Activated T-cell treated with anti-CD3 and anti-CD28 coated beads, Interleukin-2, amount 50 U/mL, for 72 hours (primary cell): ENCODE measurements at places on chromosomes 1 and 21.

- no peak overlapping the region for H3K4me3 ChIP-seq
- no peaks in the 10 kb centered on the region for H3K27me3 ChIP-seq
- H3K4me1 ChIP-seq, result peaks cover 14% of the 10 kb centered on the region
- no peak overlapping the region for H3K27ac ChIP-seq
Observed at GRCh38 chr1:27566462-27567145, 37.3 kb downstream of the AHDC1 start.

DNA sequence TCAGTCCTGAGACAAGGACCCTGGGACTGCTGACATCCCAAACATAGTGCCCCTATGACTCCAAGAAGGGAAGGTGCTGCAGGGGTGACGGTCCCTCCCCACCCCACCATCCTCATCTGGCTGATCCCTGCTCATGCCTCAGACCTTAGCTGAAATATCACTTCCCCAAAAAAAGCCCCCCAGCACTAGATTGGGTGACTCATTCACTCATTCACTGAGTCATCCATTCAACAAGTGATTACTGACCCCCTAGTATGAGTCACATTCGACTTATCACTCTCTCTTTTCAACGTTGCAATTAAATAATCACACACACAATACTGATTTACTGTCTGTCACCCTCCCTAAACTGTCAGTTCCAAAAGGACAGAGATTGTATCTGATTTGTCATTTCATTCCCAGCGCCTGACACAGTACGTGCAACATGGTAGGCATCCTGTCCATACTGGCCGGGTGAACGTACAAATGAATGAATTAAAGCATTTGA, 48.6 kb downstream of the HIVEP3 start:
- no peak overlapping the region for H3K4me3 ChIP-seq
- H3K36me3 ChIP-seq, result no peaks in the 10 kb centered on the region
- no peak overlapping the region for H3K27ac ChIP-seq
- H3K27me3 ChIP-seq, result no peaks in the 10 kb centered on the region
- DNase-seq, result no peak

DNA sequence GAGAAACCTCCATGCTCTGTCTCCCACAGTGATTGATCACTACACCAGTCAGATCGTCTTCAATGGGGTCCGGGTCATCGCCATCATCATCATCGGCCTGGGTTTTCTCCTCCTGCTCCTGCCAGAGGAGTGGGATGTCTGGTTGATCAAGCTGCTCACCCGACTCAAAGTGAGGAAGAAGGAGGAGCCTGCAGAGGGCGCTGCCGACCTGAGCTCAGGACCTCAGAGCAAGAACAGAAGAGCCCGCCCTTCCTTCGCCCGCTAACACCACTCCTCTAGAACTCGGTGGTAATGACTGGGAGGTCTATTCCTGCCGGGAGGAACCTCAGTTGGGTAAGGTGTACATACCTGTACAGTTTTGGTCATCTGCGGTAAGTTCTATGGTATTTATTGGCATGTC, 50.3 kb upstream of the COA6 start:
- peak overlapping the region; percentile 63 for H3K4me3 ChIP-seq
- peaks cover 55% of the 10 kb centered on the region for H3K27me3 ChIP-seq
- H3K36me3 ChIP-seq, result no peaks in the 10 kb centered on the region
- DNase-seq, result peak; percentile 68
- H3K27ac ChIP-seq, result no peak overlapping the region
- peaks cover 23% of the 10 kb centered on the region for H3K4me1 ChIP-seq

DNA sequence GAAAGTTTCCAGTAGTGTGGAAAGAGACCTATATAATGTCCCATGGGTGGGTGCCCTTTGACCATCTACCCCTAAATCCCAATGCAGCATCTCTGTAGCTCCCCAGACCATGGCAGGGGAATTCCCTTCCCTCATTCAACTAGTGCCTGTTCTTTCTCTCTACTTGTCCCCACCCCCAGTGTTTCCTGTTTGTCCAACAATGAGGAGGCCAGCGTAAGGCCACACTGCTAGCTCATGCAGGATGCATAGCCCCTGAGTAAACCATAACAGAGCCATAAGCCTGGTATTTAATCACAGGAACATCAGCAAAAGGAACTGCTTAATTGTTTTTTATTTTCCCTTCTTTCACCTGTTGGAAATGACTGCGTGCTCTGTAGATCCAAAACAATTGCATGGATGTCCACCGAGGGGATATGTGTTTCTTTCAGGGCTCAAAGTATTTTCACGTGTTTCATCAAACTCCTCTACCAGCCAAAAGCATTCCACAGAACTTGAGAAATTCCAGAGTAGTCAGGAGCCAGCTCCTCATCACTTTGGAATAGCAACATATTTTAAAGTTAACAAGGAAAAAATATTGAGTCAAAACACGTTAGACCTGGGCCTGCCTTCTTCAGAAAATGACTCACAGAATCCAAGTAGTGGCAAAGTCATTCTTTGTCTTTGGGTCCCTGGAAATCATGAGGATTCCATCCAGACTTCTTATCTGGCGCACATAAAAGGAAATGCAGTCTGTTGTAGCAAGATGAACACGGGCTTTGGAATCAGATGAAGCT, 162.5 kb upstream of the SGIP1 start:
- no peak for DNase-seq
- peak overlapping the region; percentile 90 for H3K27ac ChIP-seq
- H3K36me3 ChIP-seq, result peaks cover 41% of the 10 kb centered on the region
- peak overlapping the region; percentile 78 for H3K4me3 ChIP-seq
- H3K27me3 ChIP-seq, result no peaks in the 10 kb centered on the region

GRCh38 chr1:164725401-164725800, 166.4 kb downstream of the PBX1 start:
- H3K4me1 ChIP-seq, result no peaks in the 10 kb centered on the region
- no peaks in the 10 kb centered on the region for H3K27me3 ChIP-seq
- no peak for DNase-seq
- H3K36me3 ChIP-seq, result no peaks in the 10 kb centered on the region
- H3K27ac ChIP-seq, result no peak overlapping the region

DNA sequence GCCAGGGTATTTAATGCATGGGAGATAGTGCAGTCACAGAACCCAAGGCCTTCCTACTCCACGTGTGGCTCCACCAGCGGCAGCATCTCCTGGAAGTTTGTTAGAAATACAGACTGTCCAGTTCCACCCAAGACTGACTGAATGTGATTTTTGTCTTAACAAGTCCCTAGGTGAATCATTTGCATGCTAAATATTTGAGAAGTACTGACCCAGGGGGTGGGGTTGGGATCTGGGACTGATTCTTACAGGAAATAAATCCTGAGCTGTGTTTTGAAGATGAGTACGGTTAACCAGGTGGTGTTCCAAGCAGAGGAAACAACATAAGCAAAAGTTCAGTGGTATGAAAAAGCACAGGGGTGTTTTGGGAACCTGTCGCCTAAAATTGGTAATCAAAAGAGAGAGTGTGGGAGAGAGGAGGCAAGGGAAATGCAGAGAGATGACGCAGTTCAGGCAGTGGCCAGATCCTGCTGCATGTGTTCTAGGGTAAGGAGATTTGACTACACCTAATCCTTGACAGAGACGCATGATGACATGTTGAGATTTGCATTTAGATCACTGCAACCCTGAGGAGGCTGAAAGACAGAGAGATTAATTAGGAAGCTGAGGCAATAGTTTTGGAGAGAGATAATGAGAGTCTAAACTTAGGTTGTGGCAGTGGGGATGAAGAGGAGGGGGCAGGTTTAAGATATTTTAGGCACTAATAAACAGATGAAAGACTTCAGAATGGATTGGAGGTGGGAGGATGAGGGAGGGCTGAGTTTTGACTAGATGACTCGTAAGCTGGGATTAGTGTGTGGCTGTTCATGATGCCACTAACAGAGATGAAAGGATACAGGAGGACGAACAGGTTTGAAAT, 3.7 kb upstream of the ZNF326 start:
- peaks cover 4% of the 10 kb centered on the region for H3K36me3 ChIP-seq
- H3K4me3 ChIP-seq, result no peak overlapping the region
- H3K4me1 ChIP-seq, result peaks cover 18% of the 10 kb centered on the region
- no peak overlapping the region for H3K27ac ChIP-seq
- DNase-seq, result no peak

DNA sequence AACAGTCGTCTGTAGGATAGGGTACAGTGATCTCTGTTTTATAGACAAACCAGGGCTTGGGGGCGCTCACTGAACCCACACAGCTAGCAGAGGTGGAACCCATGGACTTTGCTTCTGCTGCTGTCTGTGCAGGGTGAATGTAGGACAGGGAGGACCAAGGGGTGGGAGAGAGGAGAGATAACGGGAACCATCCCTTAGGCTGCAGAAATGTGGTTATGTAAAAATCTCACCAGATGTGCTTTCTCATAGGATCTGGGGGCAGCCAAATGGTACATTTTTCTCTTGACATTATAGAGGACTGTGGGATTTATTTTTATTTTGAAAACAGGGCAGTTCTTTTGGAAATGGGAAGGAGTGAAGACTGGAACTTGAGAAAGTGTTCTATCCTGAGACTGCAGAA, 8.7 kb downstream of the NFASC start:
- H3K4me3 ChIP-seq, result no peak overlapping the region
- H3K4me1 ChIP-seq, result no peaks in the 10 kb centered on the region
- H3K27me3 ChIP-seq, result peaks cover 23% of the 10 kb centered on the region
- no peak overlapping the region for H3K27ac ChIP-seq
